Testis (tissue), 5 donors: ENCODE measurements at places on chromosomes 12 and 14.

GRCh38 chr12:26648066-26648465, 184.9 kb downstream of the ITPR2 start:
- no peaks in the 10 kb centered on the region for H3K36me3 ChIP-seq
- H3K27ac ChIP-seq, result no peak overlapping the region
- no peak overlapping the region for H3K4me3 ChIP-seq
- no peak for DNase-seq
- H3K4me1 ChIP-seq, result no peaks in the 10 kb centered on the region
- H3K27me3 ChIP-seq, result no peaks in the 10 kb centered on the region

DNA sequence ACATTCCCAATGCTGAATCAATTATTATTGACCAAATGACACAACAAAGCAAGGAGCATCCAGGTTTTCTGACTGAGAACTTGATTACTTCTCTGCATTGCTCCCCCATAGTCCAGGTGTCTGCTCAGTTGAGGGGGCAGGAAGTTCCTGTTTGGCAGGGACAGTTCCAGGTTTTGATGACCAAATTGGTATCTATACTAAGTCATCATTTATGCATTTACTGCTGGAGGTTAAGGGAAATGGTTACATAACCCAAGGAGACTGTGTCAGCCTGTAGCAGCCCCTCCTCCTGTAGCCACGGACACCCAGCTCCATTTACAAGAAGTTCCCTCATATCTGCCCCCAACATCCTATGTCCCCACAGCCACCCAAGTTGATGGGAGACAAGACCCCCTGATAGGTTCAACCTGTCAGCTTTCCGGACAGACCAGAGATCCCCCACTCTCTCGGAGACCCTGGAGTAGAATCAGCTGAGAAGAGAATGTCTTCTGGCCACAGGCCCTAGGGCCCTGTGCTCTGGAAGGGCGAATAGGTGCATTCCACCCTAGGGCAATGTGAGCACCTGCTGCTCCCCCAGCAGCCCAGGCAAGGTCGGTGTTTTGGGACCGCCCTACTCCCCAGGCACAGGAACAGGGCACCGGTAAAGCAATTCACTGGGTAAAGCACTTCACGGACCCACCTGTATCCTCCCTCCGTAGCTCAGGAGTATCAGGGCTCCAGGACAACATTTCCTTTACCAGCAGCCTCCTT, 23.6 kb downstream of the IRF2BPL start:
- peaks cover 26% of the 10 kb centered on the region for H3K4me1 ChIP-seq
- H3K27me3 ChIP-seq, result no peaks in the 10 kb centered on the region
- H3K27ac ChIP-seq, result no peak overlapping the region
- no peak overlapping the region for H3K4me3 ChIP-seq
- no peaks in the 10 kb centered on the region for H3K36me3 ChIP-seq

DNA sequence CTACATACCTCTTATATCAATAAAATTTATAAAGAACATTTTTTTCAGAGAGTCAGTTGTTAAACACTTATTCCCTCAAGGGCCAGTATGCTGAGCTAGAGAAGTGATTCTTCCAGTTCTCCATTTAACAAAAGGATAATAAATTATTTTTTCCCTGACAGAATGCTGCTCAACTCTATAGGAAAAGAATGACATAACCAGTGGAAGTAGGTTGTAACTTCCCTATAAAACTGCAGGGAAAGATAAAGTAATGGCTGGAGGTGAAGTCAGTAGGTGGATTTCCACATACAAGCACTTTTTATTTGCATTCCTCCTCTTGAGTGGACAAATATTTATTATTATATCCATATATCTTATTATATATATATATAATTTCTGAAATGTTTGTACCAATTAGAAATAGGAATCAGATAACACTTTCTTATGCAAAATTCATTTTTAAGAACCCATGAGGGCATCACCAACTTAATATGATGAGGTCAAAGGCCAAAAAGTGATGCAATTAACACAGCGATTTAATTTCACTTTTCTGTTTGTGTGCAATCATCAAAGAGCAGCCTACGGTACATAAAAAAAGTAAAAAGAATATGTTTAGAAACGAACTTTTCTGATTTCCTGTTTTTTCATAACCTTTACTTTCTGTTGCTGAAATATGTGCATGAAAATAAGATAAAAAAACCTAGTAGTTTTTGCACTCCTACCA, 175.3 kb downstream of the PRKD1 start:
- no peak overlapping the region for H3K4me3 ChIP-seq
- no peak for DNase-seq
- H3K36me3 ChIP-seq, result no peaks in the 10 kb centered on the region
- H3K4me1 ChIP-seq, result peaks cover 5% of the 10 kb centered on the region

- DNase-seq, result no peak
- no peak overlapping the region for H3K27ac ChIP-seq
- no peak overlapping the region for H3K4me3 ChIP-seq
Measured at GRCh38 chr12:119134284-119135072, 44.3 kb upstream of the HSPB8 start.

DNA sequence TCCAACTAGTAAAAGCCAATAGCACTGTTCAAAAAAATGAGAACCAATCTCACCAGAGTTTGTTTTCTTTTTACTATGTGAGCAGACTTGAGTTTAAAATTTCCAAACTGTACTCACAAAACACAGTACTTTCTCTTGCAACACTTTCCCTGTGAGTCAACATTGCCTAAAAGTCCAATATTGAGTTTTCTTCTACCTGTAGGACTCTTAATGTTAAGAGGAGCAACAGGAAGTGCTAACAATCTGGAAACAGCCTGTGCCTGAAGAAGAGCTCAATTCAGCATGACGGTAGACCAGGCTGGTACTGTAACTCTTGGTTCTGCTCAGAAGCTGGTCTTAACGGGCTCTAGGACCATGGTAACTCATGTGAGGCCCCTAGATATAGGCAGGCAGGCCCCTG, 144.3 kb downstream of the MED13L start:
- DNase-seq, result no peak
- no peaks in the 10 kb centered on the region for H3K36me3 ChIP-seq
- no peaks in the 10 kb centered on the region for H3K27me3 ChIP-seq
- peaks cover 22% of the 10 kb centered on the region for H3K4me1 ChIP-seq
- no peak overlapping the region for H3K27ac ChIP-seq

GRCh38 chr12:12091977-12092663, 21.4 kb downstream of the BCL2L14 start:
- H3K27me3 ChIP-seq, result no peaks in the 10 kb centered on the region
- no peaks in the 10 kb centered on the region for H3K36me3 ChIP-seq
- no peak for DNase-seq
- no peak overlapping the region for H3K27ac ChIP-seq
- no peaks in the 10 kb centered on the region for H3K4me1 ChIP-seq

- H3K27ac ChIP-seq, result no peak within 1 kb of the TSS
- H3K36me3 ChIP-seq, result no peaks in the 10 kb centered on the region
- H3K27me3 ChIP-seq, result no peaks in the 10 kb centered on the region
- no peak for DNase-seq
- H3K4me1 ChIP-seq, result no peaks in the 10 kb centered on the region
- no peak within 1 kb of the TSS for H3K4me3 ChIP-seq
Measured at GRCh38 chr12:9971181-9971580, at the start of gene CLEC12A. Gene CLEC12A (plus strand): TSS chr12:9971409. CDS start chr12:9971597, 188 bp downstream.

- H3K4me1 ChIP-seq, result no peaks in the 10 kb centered on the region
- no peak overlapping the region for H3K27ac ChIP-seq
- H3K4me3 ChIP-seq, result no peak overlapping the region
- H3K36me3 ChIP-seq, result no peaks in the 10 kb centered on the region
Measured at GRCh38 chr14:82153689-82154088, 620.0 kb upstream of the SEL1L start.
